ENCODE measurements at places on chromosomes 12 and 14.

- no peak for DNase-seq
Measured at GRCh38 chr12:21370845-21371449, 1.8 kb upstream of the IAPP start.

- DNase-seq: no peak
Measured at GRCh38 chr12:124593176-124593575, 25.8 kb upstream of the NCOR2 start.

DNA sequence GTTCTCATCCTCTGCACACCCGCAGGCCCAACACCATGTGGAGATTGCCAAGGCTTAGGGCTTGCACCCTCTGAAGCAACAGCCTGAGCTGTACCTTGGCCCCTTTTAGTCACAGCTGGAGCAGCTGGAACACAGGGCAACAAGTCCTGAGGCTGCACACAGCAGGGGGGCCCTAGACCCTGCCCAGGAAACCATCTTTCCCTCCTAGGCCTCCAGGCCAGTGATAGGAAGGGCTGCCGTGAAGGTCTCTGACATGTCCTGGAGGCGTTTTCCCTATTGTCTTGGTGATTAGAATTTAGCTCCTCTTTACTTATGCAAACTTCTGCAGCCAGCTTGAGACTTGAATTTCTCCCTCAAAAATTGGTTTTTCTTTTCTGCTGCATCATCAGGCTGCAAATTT lies 373.5 kb upstream of the CLEC14A start:
- DNase-seq: no peak

DNA sequence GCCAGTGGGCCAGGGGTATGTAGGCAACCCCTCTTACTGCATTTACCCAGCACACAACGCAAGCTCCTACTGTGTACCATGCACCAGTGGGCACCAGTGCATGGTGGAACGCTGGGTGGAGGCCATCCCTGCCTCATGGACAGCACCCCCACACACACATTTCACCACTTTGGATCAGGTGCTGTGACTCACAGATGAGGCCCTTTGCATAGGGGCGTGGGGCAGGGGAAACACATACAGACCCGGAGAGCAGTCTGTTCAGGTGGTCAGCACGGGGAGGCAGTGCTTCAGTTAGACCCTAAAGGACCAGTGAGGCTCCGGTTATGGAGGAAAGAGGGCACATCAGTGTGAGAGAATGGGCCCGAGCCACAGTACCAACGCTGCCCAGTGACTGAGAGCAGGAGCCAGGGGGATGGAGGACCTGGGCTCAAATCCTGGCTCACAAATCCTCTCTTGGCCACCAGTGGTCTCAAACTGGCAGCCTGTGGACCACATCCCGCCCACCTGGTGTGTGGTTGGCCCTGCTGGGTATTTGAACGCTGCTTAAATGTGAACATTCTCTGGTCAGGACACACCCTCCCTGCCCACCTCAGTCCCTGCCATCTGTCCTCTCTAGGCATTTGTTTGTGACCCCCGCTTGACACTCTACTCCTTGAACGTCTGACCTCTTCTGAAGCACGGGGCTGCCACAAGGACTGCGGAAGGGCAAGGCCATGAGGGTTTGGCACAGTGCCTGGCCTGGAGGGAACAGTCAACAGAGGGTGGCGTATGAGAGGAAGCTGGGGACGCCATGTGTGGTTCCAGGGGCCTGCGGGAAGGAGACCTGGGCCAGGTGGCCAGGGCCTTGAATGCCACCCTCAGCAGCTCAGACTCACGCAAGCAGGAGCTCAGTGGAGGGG lies 46.7 kb downstream of the FAM222A start:
- no peak for DNase-seq

GRCh38 chr14:76644855-76645518 lies 116.3 kb upstream of the VASH1 start:
- DNase-seq: no peak

Measured in T-helper 22 cell (primary cell).